Stimulated activated CD4-positive, alpha-beta T cell treated with anti-CD3 and anti-CD28 coated beads, Interleukin-1b, Interleukin-23, amount 100 ng/mL, for 24 hours (primary cell): ENCODE measurements at places on chromosomes 16 and 17.

DNA sequence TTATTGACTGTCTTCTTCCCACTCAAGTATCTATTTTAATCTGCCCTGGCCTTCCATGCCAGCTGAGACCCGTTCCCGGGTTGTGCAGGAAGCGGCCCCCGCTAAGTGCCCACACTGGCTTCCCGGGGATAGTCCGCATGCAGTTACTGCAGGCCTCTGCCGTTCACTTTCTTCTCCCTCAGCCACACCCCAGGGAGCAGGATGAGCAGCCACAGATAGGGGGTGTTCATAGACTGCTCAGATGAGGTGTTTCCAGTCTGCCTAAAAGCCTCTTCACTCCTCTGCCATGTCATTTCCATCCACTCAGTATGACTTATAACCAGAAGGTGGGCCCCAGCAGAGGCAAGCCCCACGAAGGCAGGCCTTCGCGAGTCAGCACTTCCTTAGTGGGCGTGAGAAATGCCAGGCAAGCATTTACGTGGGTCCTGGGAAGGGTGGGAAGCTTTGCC is 7.7 kb downstream of the MED9 start:
- DNase-seq, result peak; percentile 43

GRCh38 chr16:53515811-53516210 is 12.8 kb upstream of the AKTIP start:
- DNase-seq, result no peak

DNA sequence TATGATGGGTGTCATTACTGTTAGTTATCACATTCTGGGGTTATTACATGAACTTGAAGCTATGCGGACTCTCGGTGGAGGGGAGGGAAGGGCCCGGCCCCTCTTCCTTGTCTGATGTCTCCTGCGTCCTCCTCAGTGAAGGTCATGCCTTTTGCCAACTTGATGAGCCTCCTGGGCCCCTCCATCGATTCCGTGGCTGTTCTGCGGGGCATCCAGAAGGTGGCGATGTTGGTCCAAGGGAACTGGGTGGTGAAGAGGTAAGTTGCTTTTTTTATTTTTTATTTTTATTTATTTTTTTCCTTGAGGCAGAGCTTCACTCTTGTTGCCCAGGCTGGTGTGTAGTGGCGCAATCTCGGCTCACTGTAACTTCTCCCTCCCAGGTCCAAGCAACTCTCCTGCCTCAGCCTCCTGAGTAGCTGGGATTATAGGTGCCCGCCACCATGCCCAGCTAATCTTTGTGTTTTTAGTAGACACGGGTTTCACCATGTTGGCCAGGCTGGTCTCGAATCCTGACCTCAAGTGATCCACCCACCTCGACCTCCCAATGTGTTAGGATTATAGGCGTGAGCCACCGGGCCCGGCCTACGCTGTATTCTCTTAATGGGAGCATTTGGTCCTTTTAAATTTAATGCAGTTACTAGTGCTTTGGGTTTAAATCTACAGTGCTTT is 21.6 kb downstream of the POLR3E start:
- DNase-seq, result peak; percentile 42

GRCh38 chr17:14461227-14461548 is 160.3 kb downstream of the HS3ST3B1 start:
- DNase-seq, result no peak

GRCh38 chr16:5551909-5552308 is 454.3 kb upstream of the EEF2KMT start:
- no peak for DNase-seq

DNA sequence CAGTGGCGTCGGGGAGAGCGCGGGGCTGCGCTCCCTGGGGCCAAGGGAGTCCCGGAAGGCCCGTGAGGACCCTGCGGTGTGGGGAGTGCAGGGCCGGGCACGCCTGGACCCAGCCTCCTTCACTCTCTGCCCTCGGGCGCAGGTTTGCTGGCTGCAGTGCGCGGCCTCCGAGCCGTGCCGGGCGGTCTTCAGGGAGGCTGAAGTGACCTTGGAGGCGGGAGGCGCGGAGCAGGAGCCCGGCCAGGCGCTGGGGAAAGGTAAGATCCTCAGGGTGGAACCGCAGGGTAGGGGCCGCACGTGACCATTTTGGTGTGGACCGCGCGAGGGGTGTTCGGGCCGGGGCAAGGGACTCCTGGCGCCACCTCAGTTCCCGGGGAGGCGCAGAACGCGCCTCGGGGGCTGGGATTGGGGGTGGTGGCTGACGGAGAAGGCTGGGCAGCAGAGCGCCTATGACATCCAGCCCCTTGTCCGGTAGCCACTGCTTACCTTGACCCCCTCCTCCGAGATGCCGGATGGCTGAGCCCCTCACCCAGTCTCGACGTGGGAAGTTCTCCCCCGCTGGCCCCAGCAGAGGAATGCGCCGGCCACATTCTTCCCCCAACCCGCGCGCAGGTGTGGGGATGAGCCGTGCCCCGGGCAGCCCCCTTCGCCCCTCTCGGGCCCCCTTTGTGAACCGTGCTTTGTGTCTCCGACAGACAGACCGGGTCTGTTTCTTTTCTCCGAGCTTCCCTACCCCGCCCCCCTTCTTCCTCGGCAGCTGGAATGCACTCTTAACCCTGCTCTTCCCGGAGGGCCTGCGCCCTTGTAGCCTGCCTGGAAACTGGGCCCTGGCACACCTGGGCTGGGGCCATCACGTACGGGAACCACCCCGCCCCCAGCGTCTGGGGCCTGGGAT is 631 bp downstream of the CDH3 start:
- no peak for DNase-seq

GRCh38 chr17:10073941-10074340 is 124.5 kb downstream of the GAS7 start:
- no peak for DNase-seq

- peak; percentile 65 for DNase-seq
Observed at GRCh38 chr17:42964161-42964932, at the start of gene AARSD1. Gene AARSD1, minus strand, starts transcription at chr17:42964454. Its CDS starts 14 bp downstream, at chr17:42964440.

DNA sequence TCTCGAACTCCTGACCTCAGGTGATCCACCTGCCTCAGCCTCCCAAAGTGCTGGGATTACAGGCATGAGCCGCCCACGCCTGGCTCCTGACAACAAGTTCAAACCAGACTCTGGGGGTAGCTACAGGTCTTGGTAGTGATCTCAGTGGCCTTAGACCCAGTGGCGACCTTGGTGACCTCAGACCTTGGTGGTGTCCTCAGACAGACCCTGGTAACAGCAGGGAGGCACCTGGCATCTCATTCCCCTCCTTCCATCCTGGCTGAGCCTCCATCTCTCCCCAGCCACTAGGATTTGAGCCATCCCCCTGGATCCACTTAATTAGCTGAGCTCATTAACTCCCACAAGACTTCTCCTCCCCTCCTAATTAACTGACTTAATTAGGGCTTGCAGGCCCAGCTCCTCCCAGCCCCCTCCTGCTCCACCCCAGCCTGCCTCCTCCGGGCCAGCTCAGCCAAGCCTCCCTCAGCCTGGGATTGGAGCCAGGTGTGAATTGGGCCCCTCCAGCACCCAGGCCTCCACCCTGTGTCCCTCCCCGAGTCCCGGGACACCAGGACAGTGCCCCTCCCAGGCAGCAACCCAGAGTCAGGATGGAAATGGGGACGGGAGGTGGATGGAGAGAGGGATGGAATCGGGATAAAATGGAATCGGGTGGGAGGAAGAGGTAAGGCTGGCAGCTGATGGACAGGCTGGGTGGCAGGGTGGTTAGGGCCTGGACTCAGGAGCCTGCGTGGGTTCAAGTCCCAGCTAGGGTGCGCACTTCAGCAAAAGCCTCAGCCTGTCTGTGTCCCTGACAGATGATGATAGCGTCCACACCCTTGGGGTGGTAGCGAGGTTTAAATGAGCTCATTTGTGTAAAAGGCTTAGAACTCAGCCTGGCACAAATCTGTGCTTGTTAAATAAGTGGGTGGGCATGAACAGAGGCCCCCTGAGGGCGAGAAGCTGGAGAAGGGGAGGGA is 11.2 kb upstream of the SBK1 start:
- DNase-seq, result no peak

- no peak for DNase-seq
Observed at GRCh38 chr17:61362396-61362795, 37.2 kb upstream of the TBX2 start.

DNA sequence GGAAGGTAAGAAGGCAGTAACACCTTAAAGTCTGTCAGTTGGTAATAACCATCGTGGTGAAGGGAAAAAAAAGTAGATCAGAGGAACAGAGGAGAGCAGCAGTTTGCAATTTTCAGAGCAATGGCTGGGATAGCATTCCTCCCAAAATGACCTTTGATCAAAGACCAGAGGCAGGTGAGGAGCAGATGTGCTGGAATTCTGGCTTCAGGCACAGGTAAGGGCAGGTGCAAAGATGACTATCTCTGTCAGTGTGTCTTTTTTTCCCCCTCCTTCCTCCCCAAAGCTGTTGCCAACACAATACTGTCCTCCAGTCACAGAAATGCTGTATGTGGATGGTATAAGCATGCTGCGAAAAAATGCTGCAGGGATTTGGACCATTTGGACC is 166.7 kb downstream of the XYLT1 start:
- DNase-seq, result no peak

- no peak for DNase-seq
Observed at GRCh38 chr17:56912105-56912999, 1.5 kb downstream of the TRIM25 start.
